IMR-90 (cell line): ENCODE measurements at places on chromosomes 16 and 17. TPM values are rescaled to one million over a fixed set of nuclear protein-coding genes. Genes with fewer than 3 reads are reported as not detected.

DNA sequence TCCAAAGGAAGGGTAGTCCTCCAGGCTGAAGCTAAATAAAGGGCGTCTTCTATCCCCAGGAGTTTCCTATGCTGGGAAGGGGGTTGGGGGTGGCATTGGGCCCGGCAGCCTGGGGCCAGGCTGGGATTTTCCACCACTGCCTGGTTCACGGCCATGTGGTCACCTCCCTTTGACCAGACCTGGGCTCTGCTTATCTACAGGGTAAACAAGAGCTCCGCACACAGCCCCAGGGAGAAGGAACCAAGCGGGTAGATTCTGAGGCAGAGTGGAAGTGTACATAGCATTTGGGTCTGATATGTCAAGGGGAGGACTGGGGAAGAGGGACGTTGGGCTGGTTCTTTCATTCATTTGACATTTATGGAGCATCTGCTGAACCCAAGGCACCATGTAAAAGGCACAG lies 27.2 kb upstream of the TMEM220 start:
- no peak for DNase-seq

DNA sequence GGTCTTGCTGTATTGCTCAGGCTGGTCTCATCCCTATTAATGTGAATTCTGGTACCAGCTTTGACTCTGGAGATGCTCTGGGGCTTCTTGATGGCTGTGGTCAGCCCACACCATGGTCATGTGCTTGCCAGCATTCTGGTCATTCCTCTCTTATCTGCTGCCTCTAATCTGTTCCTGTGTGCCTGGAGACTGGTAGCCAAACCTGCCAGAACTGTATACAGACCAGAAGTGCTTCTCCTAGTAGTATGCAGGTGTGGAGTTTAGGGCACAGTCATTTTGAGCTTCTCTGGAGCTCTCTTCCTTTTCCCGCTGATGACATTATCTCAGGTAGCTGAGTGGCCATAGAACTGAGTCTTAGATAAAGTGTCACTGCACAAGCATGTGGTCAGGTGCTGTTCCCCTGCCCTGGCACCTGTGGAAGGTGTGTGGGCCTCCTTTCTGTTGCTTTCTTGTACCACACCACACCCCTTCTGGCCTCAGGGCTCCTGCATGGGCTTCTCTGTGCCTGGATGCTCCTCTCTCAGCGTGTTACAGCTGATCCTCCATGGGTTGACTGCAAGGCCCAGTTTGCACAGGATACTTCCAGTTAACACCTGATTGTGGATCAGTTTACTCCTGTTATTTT lies 162.7 kb downstream of the SPECC1 start:
- peak; percentile 18 for DNase-seq

DNA sequence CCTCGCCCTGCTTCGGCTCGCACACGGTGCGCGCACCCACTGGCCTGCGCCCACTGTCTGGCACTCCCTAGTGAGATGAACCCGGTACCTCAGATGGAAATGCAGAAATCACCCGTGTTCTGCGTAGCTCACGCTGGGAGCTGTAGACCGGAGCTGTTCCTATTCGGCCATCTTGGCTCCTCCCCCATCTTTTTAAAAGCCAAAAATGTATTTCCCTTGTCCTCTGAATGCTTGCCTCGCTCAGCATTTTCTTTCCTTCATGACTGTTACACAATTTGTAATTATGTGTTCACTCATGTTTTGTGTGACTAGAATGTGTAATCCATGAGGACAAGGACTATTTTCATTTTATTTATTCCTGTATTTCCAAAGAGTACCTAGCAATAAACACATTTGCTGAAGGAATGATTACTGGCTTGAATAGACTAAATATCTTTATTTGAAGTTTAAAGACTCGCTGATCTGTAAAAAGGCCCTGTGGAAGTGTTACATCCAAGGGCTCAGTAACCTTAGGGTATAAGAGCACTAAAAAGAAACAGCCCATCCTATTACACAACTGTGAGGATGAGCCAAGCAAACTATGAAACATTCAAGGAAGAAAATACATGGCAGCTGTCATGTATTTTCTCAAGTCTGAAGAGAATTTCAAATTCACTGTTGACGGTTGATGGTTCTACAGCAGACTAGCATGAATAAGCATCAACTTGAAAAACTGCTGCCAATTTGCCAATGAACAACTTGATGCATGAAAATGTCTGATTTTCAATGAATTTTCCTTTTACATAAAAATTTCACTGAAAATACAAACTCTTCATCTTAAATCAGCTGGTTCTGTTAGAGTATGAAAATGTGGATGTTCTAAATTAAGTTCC lies 192.6 kb downstream of the MYO1D start:
- DNase-seq: no peak

DNA sequence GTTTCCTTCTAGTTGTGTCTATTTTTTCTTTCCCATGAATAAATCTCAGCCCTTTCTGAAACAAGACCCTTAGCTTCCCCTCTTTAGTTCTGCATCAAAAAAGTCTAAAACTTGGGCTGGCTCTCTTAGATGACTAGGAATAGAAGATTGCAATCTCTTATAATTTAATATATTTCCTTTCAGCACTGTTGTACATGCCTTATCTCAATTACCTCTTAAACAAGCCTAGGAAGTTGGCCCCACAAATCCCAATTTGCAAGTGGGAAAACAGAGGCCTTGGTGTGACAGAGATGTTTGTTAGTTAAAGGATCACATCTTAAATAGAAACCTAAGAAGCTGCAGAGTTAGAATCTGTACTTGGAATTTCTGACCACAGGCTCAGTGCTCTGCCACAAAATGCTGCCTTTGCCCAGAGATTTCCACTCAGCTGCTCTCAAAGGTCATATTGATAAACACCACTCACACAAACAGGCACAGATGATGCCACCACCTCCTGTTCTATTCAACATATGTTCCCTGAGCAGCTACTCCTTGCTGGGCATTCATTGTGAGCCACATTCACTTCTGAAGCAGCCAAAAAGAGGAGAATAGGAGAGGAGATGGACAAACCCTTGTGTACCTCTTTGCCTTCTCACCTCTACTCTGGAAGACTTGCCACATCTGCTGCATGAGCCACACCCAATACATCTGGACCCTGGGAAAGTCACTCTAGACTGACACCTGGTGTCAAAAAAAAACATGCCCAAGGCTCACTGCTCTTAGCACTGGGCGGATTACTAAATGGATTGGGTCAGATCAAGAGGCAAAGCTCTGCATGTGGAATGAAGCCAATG lies 5.5 kb downstream of the CCDC182 start:
- DNase-seq: no peak

The G6PC3 gene
- 19.4 and 20.4 TPM in 2 replicates for total RNA-seq

The SLC12A3 gene
- total RNA-seq: not detected in 2 replicates

The ATF7IP2 gene
- total RNA-seq: 2.7 and 2.8 TPM in 2 replicates

The SEZ6L2 gene
- total RNA-seq: 0.72 and 0.83 TPM in 2 replicates
